ENCODE measurements at places on chromosomes 2 and 18.

DNA sequence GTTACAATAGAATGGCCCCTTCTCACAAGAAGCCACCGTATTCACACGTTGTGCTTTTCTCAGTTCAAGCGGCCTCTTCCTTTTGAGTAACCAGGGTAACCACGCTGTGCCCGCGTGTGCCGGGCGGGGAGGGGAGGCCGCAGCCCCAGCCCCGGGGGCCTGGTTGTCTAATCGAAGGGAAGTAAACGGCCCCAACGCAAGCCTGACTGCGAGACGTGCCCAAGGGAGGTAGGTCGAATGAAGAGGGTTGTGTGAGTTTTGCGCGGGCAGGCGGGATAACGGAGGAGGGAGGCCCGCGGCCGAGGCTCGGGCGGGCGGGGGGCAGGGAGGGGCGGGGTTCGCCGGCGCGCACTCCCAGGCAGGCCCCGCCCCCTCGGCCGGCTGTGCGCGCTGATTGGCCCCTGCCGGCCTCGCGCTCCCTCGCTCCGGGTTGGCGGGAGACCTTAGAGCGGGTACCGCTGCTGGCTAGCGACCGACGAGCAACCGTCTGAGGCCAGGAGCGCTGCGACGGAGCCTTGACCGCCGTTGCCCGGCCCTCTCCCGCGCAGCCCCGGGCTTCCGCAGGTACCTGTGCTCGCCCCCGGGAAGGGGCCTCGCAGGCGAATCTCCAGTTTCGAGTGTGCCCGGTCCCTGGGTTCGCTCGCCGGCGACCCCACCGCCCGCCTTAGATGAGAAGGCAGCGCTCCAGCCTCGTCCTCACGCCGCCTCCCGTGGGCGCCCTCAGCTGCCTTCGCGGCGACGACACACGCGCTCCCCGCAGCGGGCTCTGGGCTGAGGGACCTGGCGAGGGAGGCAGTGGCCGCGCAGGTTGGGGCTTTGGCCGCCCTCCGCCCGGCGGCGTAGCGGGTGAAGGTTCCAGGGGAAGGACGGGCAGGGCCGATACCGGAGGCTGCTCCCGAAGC, at the start of gene SPDYA:
TSS of gene SPDYA (plus strand) at position 451 of the 902 bp plus-strand sequence. CDS start 5,181 bp downstream, outside the sequence.
- DNase-seq: peak; percentile 90

DNA sequence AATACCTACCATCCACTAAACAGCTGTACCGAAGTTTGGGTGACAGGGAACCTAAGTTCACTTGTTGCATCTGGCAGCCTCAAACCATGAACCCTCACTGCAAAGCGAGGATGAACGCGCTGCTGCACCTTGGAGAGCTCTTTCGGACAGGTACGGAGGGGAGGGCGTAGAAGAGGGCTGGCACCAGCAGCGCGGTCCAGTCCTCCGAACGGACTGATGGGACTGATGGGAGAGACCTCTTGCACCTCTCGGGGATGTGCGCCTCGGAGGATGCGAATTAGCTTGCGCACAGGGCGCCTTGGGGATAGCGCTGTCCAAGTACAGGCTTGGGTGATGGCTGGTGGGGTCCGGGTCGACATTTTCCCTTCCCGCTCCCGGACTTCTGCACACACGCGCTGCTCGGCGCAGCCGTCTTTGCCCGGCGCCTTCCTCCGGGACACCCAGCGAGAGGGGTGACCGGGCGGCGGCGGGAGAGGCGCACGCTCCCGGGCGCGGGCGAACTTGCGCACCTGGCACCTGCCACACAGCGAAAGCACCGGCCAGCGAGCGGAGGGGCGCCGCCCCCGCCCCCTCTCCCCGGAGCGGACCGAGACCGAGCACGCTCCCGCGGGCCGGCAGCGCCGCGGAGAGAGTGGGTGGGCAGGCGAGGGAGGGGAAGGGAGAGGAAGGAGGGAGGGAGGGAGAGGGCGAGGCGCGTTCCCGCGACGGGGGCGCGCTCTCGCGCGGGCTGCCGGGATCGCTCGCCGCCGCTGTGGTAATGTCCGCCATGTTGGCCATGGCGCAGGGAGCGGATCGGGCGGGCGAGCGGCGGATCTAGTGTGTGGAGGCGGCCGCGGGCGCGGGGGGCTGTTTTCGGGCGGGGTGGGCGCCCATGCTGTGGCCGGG, at the start of gene EPC2:
TSS of gene EPC2 (plus strand) at position 754 of the 885 bp plus-strand sequence. CDS start 267 bp downstream, outside the sequence.
- peak; percentile 94 for DNase-seq

- DNase-seq: no peak
Measured at GRCh38 chr2:112665113-112665780, 19.5 kb downstream of the SLC20A1 start.

DNA sequence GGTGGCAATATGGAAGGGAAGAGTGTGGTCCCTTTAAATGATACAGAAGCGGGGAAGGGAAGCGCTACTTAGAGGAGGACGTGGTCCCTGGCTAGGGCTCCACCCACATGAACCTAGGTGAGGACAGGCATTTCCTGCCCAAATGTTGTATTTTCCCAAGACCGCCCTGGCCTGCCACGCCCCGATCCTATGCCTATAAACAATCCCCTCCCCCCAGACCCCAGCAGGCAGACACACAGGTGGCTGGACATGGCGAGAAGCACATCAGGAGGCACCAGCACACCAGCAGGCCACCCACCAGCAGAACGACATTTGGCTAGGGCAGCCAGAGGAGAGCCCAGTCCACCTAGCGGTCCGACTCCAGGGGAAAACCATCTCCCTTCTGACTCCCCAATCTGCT, 47.2 kb downstream of the METTL8 start:
- no peak for DNase-seq

DNA sequence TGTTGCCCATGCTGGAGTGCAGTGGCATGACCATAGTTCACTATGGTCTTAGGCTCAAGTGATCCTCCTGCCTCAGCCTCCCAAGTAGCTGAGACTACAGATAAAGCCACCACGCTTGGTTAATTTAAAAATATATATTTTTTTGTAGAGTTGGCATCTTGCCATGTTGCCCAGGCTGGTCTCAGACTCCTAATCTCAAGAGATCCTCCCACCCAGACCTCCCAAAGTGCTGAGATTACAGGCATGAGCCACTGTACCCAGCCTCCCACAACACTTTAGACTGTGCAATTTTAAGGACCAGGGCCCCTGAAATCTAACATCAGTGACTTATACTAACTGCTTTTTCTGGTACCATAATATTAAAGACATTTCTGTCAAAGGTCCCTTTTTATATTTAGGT, 5.2 kb downstream of the TXNDC2 start:
- no peak for DNase-seq

- no peak for DNase-seq
Measured at GRCh38 chr2:96636551-96637171, 1.5 kb downstream of the KANSL3 start.
